Fibroblast of the aortic adventitia (primary cell): ENCODE measurements at places on chromosomes 2 and 18. TPM values are rescaled to one million over a fixed set of nuclear protein-coding genes. Genes with fewer than 3 reads are reported as not detected.

The NUP35 gene
- 4.4 and 22.3 TPM in 2 replicates for total RNA-seq

- no peak for DNase-seq
Measured at GRCh38 chr18:44996261-44996660, 315.6 kb downstream of the SETBP1 start.

The COL5A2 gene
- 133 and 671 TPM in 2 replicates for total RNA-seq

The LCLAT1 gene
- total RNA-seq = 21.5 and 31.9 TPM in 2 replicates

DNA sequence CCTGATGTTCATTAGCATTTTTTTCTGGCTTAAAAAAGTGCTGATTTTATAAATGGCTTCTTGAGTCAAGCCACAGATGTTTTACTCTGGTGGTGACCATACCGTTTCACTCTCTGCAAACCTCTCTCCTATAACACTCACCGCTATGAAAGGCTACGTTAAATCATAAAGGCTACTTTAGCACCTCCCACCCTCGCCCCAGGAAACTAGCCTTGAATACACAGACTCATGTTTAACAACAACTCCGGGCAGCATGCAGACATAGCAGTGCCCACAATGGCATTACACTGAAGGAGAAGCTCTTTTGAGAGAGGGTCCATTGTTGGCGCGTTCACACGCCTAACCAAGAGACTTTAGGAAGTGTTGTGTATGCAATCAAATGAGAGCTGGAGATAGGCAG is 5.6 kb downstream of the MYT1L start:
- DNase-seq = no peak

GRCh38 chr2:229162015-229162414 is 109.1 kb downstream of the PID1 start:
- no peak for DNase-seq

The KCNS3 gene
- total RNA-seq = 0.36 TPM in 1 of 2 replicates, not detected in the other

The NEU4 gene
- not detected in 2 replicates for total RNA-seq

The CCDC141 gene
- total RNA-seq = 1.8 and 2.7 TPM in 2 replicates

GRCh38 chr2:137928547-137929518 is 35.4 kb upstream of the HNMT start:
- DNase-seq = peak; percentile 84

DNA sequence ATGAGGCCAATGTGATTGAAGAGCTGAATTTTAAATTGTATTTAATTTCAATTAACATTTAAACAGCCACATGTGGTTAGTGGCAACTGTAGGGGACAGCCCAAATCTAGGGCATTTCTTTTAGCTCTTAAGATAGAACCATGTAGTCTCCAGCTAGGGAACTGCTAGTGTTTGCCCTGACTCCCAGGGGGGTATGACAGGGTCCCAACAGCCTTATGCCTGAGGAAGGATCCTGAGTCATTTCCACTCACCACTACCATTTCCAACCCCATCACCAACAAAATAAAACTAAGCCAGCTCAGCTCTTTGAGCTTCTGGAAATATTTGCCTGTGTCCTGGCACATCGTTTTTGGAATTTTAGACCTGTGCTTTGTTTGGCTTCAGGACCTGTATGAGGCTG is 13.7 kb upstream of the GMCL1 start:
- DNase-seq = no peak

The OST4 gene
- 36.5 and 300 TPM in 2 replicates for total RNA-seq

The SLC11A1 gene
- 0.09 and 0.33 TPM in 2 replicates for total RNA-seq

- no peak for DNase-seq
Measured at GRCh38 chr18:65706646-65707045, 44.2 kb upstream of the CDH7 start.

DNA sequence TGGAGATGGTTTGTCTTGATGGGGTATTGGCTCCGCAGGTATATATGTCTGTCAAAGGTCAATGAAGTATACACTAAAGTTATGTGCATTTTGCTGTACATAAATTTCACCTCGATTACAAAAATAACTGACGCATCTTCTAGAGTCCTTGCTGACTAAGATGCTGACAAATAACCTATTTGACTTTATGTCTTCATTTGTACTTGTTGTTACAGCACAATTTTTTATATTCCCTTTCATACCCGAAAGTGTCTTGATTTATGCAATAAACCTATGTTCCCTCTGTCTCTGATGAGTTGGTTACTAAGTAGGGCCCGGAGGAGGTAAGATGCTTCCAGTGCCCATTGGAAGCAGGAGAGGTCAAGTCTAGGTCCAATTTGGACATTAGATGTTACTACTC is 93.5 kb downstream of the COPS8 start:
- no peak for DNase-seq

The DPP10 gene
- not detected in 2 replicates for total RNA-seq

DNA sequence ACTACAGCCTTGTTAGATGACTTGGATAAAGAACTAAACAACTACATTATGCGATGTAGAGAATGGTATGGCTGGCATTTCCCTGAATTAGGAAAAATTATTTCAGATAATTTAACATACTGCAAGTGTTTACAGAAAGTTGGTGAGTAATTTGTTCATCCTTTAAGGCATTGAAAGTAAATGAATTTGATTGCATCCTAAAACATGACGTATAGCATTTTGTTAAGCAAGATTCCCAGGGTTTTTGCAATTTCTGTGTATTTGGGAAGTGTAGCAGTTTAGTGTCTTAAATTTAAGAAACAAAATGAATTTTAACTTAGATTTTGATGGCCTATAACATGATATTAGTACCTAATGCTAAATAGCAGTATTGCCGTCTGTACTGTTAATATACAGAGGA is 24.8 kb downstream of the NOP58 start:
- DNase-seq = no peak
